Subcutaneous preadipocyte (primary cell): ENCODE measurements at places on chromosomes 7 and 10. TPM values are rescaled to one million over a fixed set of nuclear protein-coding genes. Genes with fewer than 3 reads are reported as not detected.

The MACC1 gene
- total RNA-seq = 0.37 TPM in 1 of 2 replicates, not detected in the other

The GATA3 gene
- not detected in 2 replicates for total RNA-seq

The BUD31 gene
- total RNA-seq = 78.8 and 101 TPM in 2 replicates

The CPED1 gene
- 29.0 and 47.9 TPM in 2 replicates for total RNA-seq

The ZPBP gene
- total RNA-seq = not detected in 2 replicates

The XRCC2 gene
- 3.7 and 9.2 TPM in 2 replicates for total RNA-seq

The OR2A12 gene
- not detected in 2 replicates for total RNA-seq

The CCAR1 gene
- 41.9 and 52.8 TPM in 2 replicates for total RNA-seq

The EXOC6 gene
- 1.5 and 5.1 TPM in 2 replicates for total RNA-seq

The ADRB1 gene
- total RNA-seq = not detected in 2 replicates

The NKX1-2 gene
- not detected in 2 replicates for total RNA-seq

The MYOF gene
- total RNA-seq = 180 and 193 TPM in 2 replicates

The TRIM73 gene
- 0.20 and 1.5 TPM in 2 replicates for total RNA-seq

The SLC13A1 gene
- not detected in 2 replicates for total RNA-seq

The HABP2 gene
- not detected in 2 replicates for total RNA-seq

The TMEM236 gene
- under 0.01 TPM in 2 replicates for total RNA-seq
